ENCODE measurements at places on chromosomes 7 and 10.

- peak; percentile 99 for DNase-seq
Observed at GRCh38 chr10:4372601-4373000, 453.4 kb upstream of the AKR1E2 start.

GRCh38 chr10:113274176-113274829 is 278.6 kb upstream of the HABP2 start:
- DNase-seq: peak; percentile 13

DNA sequence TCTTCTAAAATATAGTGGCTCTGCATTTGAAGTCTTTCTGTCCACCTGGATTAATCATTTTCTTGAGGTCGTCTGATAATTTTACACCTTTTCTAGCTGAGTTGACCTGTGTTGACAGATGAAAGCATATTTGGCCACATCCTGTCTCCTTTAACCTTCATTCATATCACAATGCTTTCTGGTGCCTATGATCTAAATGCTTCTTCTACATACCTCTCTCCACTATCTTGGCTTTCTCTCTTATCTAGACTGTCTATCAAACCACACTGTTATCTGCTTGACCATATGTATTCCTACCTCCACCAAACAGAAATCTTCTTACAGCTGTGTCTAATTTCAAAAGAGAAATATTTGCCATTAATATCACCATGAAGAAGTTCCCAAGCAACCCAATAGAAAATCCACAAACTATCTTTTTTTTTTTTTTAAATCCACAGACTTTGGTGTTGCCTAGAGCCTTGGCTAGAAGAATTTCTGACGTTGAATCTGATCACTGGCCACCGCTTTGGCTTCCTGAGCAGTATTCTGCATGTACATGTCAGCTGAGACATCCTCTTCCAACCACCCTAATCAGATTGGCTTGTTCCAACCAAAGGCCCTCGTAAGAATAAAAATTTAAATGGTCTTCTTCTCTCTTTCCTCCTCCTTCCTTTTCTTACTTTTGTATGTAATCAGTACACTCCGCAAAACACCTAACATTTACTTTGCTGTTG is 66.3 kb upstream of the SP4 start:
- no peak for DNase-seq

GRCh38 chr7:6705959-6706665 is 635 bp downstream of the ZNF12 start:
- peak; percentile 18 for DNase-seq

GRCh38 chr10:132019366-132019765 is 37.6 kb upstream of the BNIP3 start:
- DNase-seq: no peak

DNA sequence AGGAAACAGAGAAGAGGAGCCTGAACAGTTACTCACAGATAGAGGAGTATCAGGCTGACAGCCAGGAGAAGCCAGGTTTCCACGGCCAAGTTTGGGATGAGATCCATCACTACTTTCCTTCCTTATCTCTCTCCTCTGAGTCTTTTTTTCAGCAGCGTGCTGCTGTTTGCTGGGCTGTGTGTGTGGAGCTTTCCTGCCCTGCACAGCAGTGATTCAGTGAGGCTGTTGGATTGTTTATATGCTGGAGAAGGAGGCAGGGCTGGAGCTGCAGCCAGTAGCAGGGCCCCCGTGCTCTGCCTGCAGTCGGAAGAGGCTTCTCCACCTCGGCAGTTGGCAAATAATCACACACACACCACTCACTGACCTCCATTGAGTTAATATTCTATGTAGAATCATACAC is at the start of gene CYP3A7:
Gene CYP3A7, minus strand, starts transcription at position 210 of the 400 bp plus-strand sequence. Its CDS starts 103 bp downstream, at position 107.
- no peak for DNase-seq

DNA sequence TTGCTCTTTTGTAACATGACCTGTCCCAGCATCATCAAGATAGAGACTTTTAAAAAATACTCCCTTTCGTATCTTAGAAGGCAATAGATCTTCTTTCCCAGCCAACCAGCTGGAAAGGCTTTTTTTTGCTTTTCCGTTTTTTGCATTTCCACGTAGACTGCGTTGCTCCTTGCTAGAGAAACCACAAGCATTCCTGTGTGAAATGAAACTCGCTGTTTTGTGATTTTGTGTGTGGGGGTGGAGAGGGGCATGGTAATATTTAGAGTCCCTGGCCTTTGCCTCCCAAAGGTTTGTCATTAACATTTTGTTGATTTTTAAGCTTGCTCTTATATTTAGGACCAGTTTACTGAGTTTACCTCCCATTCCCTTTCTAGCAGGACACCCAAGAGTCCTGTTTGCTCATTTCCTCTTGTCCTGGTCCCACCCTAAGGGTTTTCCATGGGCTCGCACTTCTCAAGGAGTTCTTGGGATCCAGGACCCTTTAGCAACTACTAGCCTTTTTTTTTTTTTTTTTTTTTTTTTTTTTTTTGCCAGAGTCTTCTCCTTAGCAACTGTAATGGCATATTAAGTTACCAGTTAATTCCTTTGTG is 243.6 kb downstream of the BICC1 start:
- DNase-seq: peak; percentile 84

All from astrocyte (in vitro differentiated cells and primary cell).